ENCODE measurements at places on chromosomes 3 and 15.
A peak's percentile ranks its signal among the peaks of the same experiment; 100 is the strongest.

DNA sequence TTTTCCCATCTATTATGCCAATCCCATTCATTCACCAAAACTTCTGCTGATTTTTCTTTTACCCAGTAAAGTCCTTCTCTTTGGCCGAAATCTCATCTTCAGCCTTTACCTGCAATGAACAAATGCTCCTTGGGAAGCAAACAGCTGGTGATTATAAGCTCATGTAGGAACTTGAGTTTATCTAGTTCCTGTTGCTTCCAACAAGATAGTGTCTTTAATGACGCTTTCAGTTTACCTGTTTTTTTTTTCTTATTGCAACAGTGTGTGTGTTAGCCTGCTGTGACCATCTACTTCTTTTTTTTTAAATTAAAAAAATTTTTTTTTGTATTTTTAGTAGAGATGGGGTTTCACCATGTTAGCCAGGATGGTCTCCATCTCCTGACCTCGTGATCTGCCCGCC is 156.0 kb downstream of the CD47 start:
- DNase-seq = no peak

- peak; percentile 59 for DNase-seq
These were observed at the start of gene PFN2 for GRCh38 chr3:149970716-149971402. TSS of gene PFN2 (minus strand) at chr3:149970895. CDS start at chr3:149970856, 39 bp downstream.

DNA sequence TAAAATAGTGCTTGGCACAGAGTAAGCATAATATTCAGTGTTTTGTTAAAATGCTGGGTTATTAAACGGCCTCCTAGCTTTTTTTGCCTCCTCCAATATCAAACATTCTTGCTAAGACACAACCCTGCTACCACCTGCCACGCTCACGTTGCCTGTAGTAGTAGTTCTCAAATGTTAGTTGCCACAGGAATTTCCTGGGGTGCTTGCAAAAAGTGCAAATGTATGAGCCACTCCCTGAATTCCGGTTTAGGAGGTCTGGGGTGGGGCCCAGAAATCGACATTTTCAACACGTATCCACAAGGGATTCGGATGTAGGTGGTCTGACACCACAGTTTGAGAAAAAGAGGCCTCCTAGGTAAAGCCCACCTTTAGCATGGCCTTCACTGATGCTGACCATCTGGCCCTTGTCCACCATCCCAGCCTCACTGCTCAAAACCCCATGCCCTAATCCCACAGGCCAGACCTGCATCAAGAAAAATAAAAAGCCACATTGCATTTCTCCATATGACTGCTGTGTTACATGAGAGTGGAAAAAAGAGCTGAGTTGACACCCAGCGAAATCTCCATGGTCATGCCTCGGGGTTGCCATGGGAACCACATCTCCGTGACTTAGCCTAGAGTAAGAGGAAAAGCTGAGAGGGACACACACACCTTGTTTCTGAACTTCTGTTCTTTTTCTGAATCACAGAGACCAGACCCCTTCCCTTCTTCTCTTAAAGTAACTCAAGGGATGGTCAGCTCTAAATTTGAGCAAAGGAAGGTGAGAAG is 116.4 kb upstream of the HES1 start:
- no peak for DNase-seq

DNA sequence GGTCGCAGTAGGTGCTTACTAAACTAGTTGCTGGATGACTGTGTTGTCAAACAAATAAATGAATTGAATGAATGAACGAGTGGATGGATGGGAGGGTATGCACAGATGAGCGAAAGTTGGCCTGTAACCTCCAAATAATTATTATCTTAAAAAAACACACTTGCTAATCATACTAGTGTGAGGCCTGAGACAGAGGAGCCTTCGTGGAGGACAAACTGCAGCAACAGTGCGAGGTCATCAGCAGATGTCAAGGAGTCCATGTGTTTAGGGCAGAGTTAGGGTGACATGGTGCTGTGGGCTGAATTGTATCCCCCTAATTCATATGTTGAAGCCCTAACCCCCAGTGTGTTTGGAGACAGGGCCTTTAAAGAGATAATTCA is 24.4 kb downstream of the CORO2B start:
- no peak for DNase-seq

- DNase-seq = no peak
These were observed 1117.5 kb downstream of the TBL1XR1 start for GRCh38 chr3:176079785-176080184.

DNA sequence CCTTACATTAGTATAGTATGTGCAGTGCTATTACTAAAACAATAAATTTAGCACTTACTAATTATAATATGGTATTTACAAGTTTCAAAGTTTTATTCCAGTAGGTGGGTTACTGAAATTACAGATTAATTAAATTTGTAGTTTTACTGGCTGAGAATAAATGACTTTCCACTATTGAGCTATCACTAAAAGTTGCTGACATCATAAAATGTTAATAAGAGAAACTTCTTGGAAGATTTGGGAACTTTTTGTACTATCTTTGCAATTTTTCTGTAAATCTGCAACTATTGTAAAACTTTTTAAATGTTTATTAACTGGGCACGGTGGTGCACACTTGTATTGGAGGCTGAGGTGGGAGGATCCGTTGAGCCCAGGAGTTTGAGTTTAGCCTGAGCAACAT is 247.7 kb downstream of the UBE2E2 start:
- DNase-seq = no peak

- no peak for DNase-seq
These were observed 210.7 kb downstream of the SSR3 start for GRCh38 chr3:156344215-156344614.

GRCh38 chr3:143105170-143105569 is 14.4 kb upstream of the CHST2 start:
- DNase-seq = no peak
